ENCODE measurements at places on chromosomes 4 and X. TPM values are rescaled to one million over a fixed set of nuclear protein-coding genes. Genes with fewer than 3 reads are reported as not detected.

Gene MYOZ2
- 0.63 TPM for total RNA-seq

Gene PABPC1L2A
- total RNA-seq: not detected

DNA sequence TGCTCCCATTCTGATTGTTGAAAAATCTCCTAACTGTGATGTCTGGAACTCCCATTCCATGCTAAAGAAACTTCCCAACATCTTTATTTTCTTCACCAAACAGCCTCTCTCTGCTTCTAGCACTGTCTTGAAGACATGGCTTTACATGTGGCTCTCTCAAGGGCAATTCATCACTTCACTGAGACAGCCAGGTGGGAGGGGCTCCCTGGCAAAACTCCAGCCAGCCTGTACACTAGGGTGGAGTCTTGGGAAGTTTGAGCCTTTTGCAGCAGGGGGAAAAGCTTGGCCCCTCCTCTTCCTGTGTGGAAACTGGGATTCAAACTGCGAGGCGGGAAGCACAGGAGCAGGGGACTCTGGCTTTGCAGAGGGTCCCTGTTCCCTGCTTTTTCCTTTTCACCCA is 130.5 kb upstream of the TTC29 start:
- H3K4me3 ChIP-seq: no peak overlapping the region
- no peaks in the 10 kb centered on the region for H3K36me3 ChIP-seq
- H3K27me3 ChIP-seq: no peaks in the 10 kb centered on the region
- peaks cover 6% of the 10 kb centered on the region for H3K4me1 ChIP-seq
- DNase-seq: no peak

- H3K27ac ChIP-seq: no peak overlapping the region
- DNase-seq: no peak
- no peaks in the 10 kb centered on the region for H3K4me1 ChIP-seq
These were observed 1.5 kb downstream of the TRIM2 start for GRCh38 chr4:153205757-153206156.

DNA sequence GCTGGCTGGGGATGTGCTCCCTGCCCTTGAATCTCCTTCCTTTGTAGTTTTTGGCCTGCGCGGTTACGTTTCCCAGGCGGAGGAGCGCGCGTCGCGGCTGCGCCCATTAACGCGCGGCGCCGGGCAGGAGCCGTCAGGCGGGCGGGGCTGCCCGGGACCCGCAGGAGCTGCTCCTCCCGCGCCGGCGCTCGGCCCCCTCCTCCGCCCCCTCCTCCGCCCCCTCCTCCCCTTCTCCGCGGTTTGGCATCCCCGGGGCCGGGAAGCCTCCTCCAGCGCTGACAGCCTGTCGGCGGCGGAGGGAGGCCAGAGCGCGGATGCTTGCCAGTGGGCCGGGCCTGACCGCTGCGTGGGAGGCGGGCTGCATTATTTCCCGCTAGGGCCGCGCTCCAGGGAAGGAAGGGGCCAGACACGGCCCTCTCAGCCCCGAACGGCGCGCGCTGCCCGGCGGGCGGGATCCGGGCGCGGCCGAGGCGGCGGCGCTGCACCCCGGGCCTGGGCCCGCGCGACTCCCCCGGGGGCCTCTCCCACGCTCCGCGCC is at the start of gene DCLK2:
Gene DCLK2, plus strand, starts transcription at position 405 of the 538 bp plus-strand sequence. CDS start 583 bp downstream, outside the sequence.
- H3K27me3 ChIP-seq: no peaks in the 10 kb centered on the region
- H3K4me1 ChIP-seq: peaks cover 8% of the 10 kb centered on the region
- peak within 1 kb of the TSS; percentile 93 for H3K27ac ChIP-seq

DNA sequence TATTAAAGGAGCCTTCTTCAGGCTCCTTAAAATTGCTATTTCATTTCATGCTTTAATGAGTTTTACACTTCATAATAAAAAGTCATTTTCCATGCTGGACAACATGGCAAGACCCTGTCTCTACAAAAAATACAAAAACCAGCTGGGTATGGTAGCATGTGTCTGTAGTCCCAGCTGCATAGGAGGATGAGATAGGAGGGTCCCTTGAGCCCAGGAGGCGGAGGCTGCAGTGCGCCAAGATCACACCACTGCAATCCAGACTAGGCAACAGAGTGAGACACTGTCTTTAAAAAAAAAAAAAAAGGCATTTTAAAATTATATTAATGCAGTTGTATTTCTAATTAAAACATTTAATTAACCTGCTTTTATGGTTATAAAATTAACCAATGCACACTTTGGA is 49.2 kb downstream of the PDS5A start:
- no peaks in the 10 kb centered on the region for H3K27me3 ChIP-seq
- H3K4me3 ChIP-seq: no peak overlapping the region
- H3K27ac ChIP-seq: no peak overlapping the region
- H3K36me3 ChIP-seq: peaks cover 11% of the 10 kb centered on the region
- DNase-seq: no peak

- peaks cover 25% of the 10 kb centered on the region for H3K27me3 ChIP-seq
- no peak for DNase-seq
- peaks cover 4% of the 10 kb centered on the region for H3K36me3 ChIP-seq
- no peaks in the 10 kb centered on the region for H3K4me1 ChIP-seq
These were observed 274.8 kb upstream of the GPC4 start for GRCh38 chrX:133689997-133690599.

DNA sequence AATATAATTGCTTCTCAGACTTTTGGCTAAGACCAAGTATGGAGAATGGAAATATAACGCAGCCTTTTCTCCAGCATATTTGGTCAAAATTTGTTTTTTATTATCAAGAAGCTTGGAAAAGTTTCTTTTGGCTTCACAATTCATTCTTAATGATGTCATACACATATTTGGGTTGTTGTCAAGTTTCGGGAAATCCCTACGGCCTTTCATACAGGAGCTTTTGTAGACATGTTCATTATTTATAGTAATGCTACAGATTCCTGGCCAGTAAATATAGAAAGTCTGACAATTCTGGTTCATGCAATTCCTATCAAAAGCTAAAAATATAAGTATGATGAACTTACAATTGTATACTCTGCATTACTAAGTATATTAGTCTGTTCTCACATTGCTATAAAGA is 112.9 kb downstream of the IRF2 start:
- peaks cover 4% of the 10 kb centered on the region for H3K4me1 ChIP-seq
- no peak overlapping the region for H3K4me3 ChIP-seq
- no peaks in the 10 kb centered on the region for H3K36me3 ChIP-seq
- DNase-seq: peak; percentile 52
- no peak overlapping the region for H3K27ac ChIP-seq

Gene G3BP2
- 112 TPM for total RNA-seq

DNA sequence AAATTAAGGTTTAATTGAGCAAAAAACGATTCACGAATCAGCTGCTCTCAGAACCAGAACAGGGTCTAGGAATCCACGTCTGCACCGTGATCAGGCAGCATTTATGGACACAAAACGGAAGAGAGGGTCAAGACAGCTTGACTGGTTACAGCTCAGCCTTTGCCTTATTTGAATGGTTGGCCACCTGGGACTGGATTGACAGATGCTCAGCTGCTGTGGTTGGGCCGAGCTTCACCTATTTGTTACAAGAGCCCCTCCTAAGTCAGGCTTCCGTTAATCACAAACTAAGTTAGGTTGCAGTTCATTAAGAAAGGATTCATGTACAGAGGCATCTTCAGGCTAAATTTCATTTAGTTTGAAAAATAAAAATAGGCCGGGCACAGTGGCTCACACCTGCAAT is 50.6 kb upstream of the MAN2B2 start:
- no peaks in the 10 kb centered on the region for H3K4me1 ChIP-seq
- no peak for DNase-seq
- H3K4me3 ChIP-seq: no peak overlapping the region
- H3K27ac ChIP-seq: no peak overlapping the region
- no peaks in the 10 kb centered on the region for H3K36me3 ChIP-seq

Gene GLOD5
- 2.0 TPM for total RNA-seq

GRCh38 chr4:2537011-2537830 is 774 bp downstream of the FAM193A start:
- peaks cover 8% of the 10 kb centered on the region for H3K4me1 ChIP-seq
- no peaks in the 10 kb centered on the region for H3K27me3 ChIP-seq
- peak overlapping the region; percentile 88 for H3K27ac ChIP-seq
- H3K36me3 ChIP-seq: no peaks in the 10 kb centered on the region

- no peaks in the 10 kb centered on the region for H3K36me3 ChIP-seq
- no peak for DNase-seq
- H3K4me3 ChIP-seq: no peak overlapping the region
- no peak overlapping the region for H3K27ac ChIP-seq
- no peaks in the 10 kb centered on the region for H3K27me3 ChIP-seq
- peaks cover 4% of the 10 kb centered on the region for H3K4me1 ChIP-seq
These were observed 254.4 kb upstream of the FAT4 start for GRCh38 chr4:125060376-125060775.

GRCh38 chr4:54635318-54635717 is 22.4 kb upstream of the KIT start:
- no peaks in the 10 kb centered on the region for H3K36me3 ChIP-seq
- H3K27me3 ChIP-seq: no peaks in the 10 kb centered on the region
- no peaks in the 10 kb centered on the region for H3K4me1 ChIP-seq
- no peak overlapping the region for H3K4me3 ChIP-seq

Gene CHRDL1
- total RNA-seq: 9.6 TPM

GRCh38 chr4:1693131-1693896 is 9.2 kb upstream of the FAM53A start:
- DNase-seq: peak; percentile 77
- H3K27ac ChIP-seq: no peak overlapping the region
- no peaks in the 10 kb centered on the region for H3K4me1 ChIP-seq
- H3K27me3 ChIP-seq: no peaks in the 10 kb centered on the region
- no peak overlapping the region for H3K4me3 ChIP-seq

DNA sequence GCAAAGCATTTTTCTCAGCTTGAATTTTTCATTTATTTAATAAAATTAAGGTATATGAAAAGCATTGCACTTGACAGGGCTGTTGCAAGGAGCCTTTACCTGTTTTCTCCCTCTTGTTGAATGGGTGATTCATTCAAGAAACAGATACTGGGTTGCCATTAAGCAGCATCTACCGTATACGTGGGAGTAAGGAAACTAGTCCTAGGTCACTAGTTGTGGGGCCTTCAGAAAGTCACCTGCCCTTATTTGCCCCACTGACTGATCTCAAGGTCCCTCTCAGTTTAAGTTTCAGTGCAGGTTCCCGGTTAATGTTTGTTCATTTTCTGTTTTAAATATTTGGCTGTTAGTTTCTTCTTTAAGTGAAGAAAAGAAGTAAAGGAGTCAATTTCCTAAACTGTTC is 34.0 kb downstream of the LHFPL1 start:
- no peak overlapping the region for H3K27ac ChIP-seq
- H3K4me3 ChIP-seq: no peak overlapping the region
- no peaks in the 10 kb centered on the region for H3K36me3 ChIP-seq
- DNase-seq: no peak
- no peaks in the 10 kb centered on the region for H3K4me1 ChIP-seq

Gene SASH3
- total RNA-seq: 12.0 TPM

GRCh38 chr4:181911420-181911819 is 331.8 kb upstream of the TENM3 start:
- peak; percentile 72 for DNase-seq
- no peak overlapping the region for H3K27ac ChIP-seq
- H3K27me3 ChIP-seq: no peaks in the 10 kb centered on the region

DNA sequence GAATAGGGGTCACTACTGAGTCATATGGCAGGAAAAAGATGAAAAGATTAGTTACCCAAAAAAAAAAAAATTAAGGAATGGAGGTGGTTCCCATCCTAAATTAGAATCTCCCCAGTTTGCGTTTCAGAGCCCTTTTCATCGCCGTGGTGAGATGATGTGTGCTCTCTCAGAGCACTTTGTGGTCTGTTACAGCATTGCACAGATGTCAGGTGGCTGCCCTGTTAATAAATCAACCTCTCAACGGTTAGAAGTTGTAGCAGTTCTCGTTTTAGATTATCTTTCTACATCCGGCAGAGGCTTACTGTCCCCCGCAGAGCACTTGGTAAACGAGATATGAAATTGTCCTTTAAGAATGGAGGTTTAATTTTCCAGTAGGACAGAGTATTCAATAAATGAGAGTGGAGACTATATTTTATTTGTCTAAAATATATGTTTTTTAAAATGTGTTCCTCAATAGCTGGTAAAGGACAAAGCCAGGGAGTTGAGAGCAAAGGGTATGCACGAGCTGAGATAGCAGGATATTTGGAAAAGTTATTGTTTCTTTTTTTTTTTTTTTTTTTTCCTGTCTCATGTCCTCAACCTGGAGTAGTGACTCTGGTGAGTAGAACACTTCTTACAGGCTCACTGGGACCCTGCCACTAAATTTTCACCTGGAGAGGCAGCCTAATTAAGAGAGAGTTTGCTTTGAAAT is 26.9 kb downstream of the AFF1 start:
- DNase-seq: no peak
- H3K27ac ChIP-seq: no peak overlapping the region
- H3K27me3 ChIP-seq: no peaks in the 10 kb centered on the region
- H3K4me3 ChIP-seq: no peak overlapping the region

Gene ATRX
- 61.7 TPM for total RNA-seq

Gene ODAPH
- total RNA-seq: not detected

- no peak overlapping the region for H3K4me3 ChIP-seq
- H3K36me3 ChIP-seq: no peaks in the 10 kb centered on the region
- H3K4me1 ChIP-seq: no peaks in the 10 kb centered on the region
- no peak for DNase-seq
- no peak overlapping the region for H3K27ac ChIP-seq
These were observed 36.6 kb upstream of the MBTPS2 start for GRCh38 chrX:21802839-21803238.

DNA sequence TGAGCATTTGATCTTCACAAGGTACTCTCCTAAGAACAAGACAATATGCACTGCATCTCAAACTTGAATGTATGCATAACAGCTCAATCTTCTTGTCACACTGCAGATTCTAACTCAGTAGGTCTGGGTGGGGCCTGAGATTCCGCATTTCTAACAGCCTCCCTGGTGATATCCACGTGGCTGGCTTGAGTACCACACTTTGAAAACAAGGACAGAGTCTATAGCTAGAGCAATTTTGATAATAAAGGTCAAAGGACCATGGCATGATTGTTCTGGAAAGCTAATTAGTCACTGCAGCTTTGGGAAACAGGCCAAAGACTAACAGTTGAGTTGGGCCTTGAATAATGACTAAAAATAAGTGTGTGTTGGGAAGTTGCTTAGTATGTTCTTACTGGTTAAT is 213.3 kb downstream of the GBA3 start:
- H3K36me3 ChIP-seq: no peaks in the 10 kb centered on the region
- no peak overlapping the region for H3K4me3 ChIP-seq
- H3K4me1 ChIP-seq: peaks cover 4% of the 10 kb centered on the region

Gene PFKFB1
- total RNA-seq: 0.17 TPM

GRCh38 chr4:26766141-26766540 is 94.5 kb upstream of the STIM2 start:
- H3K4me3 ChIP-seq: no peak overlapping the region
- H3K27ac ChIP-seq: no peak overlapping the region
- H3K4me1 ChIP-seq: no peaks in the 10 kb centered on the region
- peaks cover 1% of the 10 kb centered on the region for H3K36me3 ChIP-seq

- H3K27me3 ChIP-seq: no peaks in the 10 kb centered on the region
- no peaks in the 10 kb centered on the region for H3K36me3 ChIP-seq
- no peak for DNase-seq
- no peak overlapping the region for H3K27ac ChIP-seq
- H3K4me3 ChIP-seq: no peak overlapping the region
These were observed 295.5 kb downstream of the SLC7A11 start for GRCh38 chr4:137946453-137947174.

DNA sequence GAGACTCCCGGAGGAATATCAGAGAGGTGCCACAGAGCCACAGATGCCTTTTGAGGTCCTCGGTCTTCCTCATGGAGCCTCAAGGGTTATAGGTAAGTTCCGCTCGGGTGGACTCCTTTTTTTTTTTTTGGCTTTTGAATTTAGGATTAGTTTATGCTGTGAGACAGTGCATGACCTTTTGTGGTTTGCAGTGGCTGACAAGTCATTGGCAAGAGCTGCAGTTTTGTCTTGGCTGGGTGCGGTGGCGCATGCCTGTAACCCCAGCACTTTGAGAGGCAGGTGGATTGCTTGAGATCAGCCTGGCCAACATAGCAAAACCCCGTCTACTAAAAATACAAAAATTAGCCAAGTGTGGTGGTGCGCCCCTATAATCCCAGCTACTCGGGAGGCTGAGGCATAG is 4.5 kb upstream of the GRSF1 start:
- H3K27me3 ChIP-seq: no peaks in the 10 kb centered on the region
- H3K27ac ChIP-seq: no peak overlapping the region
- H3K36me3 ChIP-seq: no peaks in the 10 kb centered on the region
- no peak for DNase-seq
